ENCODE measurements at places on chromosomes 7 and 10. TPM values are rescaled to one million over a fixed set of nuclear protein-coding genes. Genes with fewer than 3 reads are reported as not detected.

Gene VWDE
- polyA plus RNA-seq = not detected

Gene GIMAP8
- polyA plus RNA-seq = 2.9 TPM

Gene DGKB
- polyA plus RNA-seq = not detected

Gene ANXA7
- 55.7 TPM for polyA plus RNA-seq

Gene PPP1R3A
- polyA plus RNA-seq = not detected

Gene CCDC172
- polyA plus RNA-seq = not detected

Gene TMEM236
- polyA plus RNA-seq = 0.08 TPM

Gene SPDYE18
- not detected for polyA plus RNA-seq

Gene GPR158
- polyA plus RNA-seq = 0.05 TPM

Gene ZNF727
- not detected for polyA plus RNA-seq

Gene TAS2R41
- not detected for polyA plus RNA-seq

Gene PLXDC2
- polyA plus RNA-seq = 2.1 TPM

Gene ACSL5
- 16.9 TPM for polyA plus RNA-seq

Gene TAC1
- polyA plus RNA-seq = not detected

Gene ABCB1
- polyA plus RNA-seq = 0.50 TPM

Gene ARHGAP22
- 4.0 TPM for polyA plus RNA-seq

Gene JAKMIP3
- polyA plus RNA-seq = 0.18 TPM

Gene SEMA3C
- 5.6 TPM for polyA plus RNA-seq

Gene TEX47
- not detected for polyA plus RNA-seq

Gene FOXI2
- 0.15 TPM for polyA plus RNA-seq

Gene GPR15LG
- polyA plus RNA-seq = 82.4 TPM

Gene LRRC72
- not detected for polyA plus RNA-seq

Gene SPDYE11
- not detected for polyA plus RNA-seq

Gene ANXA8L1
- polyA plus RNA-seq = 80.2 TPM

Gene CYP2C18
- polyA plus RNA-seq = 12.7 TPM

Gene MTPN
- polyA plus RNA-seq = 60.9 TPM

Gene C1GALT1
- polyA plus RNA-seq = 9.3 TPM

Gene STEAP4
- 1.5 TPM for polyA plus RNA-seq

Gene AS3MT
- polyA plus RNA-seq = 6.4 TPM

Gene DEPP1
- polyA plus RNA-seq = 65.1 TPM

Gene GSAP
- polyA plus RNA-seq = 7.7 TPM

Gene PDZD7
- 0.75 TPM for polyA plus RNA-seq

Gene LRIT2
- not detected for polyA plus RNA-seq

Gene RTKN2
- polyA plus RNA-seq = 0.15 TPM

Gene FAM20C
- 35.2 TPM for polyA plus RNA-seq
